KBM-7 (cell line): ENCODE measurements at places on chromosomes 7 and 10.

- DNase-seq, result peak; percentile 61
Measured at GRCh38 chr7:98613601-98614425, 3.3 kb upstream of the NPTX2 start.

- no peak for DNase-seq
Measured at GRCh38 chr7:155685070-155685790, 40.8 kb downstream of the RBM33 start.

- DNase-seq, result no peak
Measured at GRCh38 chr10:118753331-118754228, 1.2 kb downstream of the CACUL1 start.

- no peak for DNase-seq
Measured at GRCh38 chr7:138243430-138243829, 167.2 kb downstream of the AKR1D1 start.

DNA sequence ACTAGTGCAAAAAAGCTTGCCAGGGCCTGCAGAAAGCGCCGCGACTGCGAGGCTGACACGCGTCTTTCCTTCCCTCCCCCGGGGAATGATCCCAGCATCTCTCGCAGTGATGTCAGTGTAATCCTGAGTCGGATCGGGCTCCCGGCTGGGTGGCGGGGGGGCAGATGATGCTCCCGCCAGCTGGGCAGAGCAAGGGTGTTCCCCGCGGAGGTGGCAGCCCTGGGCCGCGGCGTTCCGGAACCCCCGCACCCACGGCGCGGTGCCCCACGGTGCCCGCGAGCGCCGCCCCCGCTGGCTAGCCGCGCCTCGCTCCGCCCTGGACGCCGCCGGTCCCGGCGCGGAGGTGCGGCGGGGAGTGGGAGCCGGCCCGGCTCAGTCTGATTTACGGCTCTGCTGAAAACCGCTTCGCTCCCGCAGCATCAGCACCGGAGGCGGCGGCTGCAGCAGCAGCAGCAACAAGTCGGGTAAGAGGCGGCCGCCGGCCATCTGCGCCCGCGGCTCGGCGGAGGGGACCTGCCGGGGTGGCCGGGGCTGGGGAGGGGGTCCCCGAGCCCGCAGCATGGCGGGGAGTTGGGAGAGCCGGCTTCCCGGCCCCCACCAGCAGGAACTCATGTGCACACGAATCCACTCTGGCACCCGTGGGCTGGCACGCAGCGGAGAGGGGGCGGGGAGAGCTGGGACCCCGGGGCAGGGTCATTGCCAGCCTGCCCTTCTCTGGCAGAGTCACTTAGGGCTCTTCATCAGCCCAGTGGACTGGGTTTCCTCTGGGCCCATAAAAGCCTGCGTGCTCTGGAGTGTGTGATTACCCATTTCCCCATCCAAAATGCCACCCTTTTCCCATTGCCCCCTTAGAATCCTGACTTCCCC lies at the start of gene ZNF365:
Gene ZNF365, plus strand, starts transcription at position 375 of the 867 bp plus-strand sequence. CDS start 1,825 bp downstream, outside the sequence.
- no peak for DNase-seq

GRCh38 chr10:123633106-123633505 lies 33.0 kb upstream of the GPR26 start:
- DNase-seq, result no peak

GRCh38 chr10:133161486-133162109 lies 1.6 kb downstream of the KNDC1 start:
- DNase-seq, result no peak

GRCh38 chr7:41007811-41008210 lies 695.1 kb downstream of the INHBA start:
- no peak for DNase-seq

DNA sequence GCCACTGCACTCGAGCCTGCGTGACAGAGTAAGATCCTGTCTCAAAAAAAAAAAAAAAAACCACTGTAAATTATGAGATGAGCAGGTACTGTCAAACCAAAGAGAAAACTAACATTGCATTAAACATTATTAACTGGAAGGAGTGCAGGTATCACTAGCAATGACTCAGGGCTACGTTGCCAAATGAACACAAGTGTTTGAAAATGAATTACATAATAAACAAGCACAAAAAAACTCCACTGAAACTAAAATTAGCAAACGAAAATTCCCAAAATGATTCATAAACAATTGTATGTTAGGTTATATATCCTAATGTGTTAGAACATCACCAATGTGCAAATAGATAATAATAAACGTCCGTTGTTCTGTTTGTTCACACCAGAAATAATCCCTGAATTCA lies 42.8 kb downstream of the NSUN6 start:
- DNase-seq, result no peak

DNA sequence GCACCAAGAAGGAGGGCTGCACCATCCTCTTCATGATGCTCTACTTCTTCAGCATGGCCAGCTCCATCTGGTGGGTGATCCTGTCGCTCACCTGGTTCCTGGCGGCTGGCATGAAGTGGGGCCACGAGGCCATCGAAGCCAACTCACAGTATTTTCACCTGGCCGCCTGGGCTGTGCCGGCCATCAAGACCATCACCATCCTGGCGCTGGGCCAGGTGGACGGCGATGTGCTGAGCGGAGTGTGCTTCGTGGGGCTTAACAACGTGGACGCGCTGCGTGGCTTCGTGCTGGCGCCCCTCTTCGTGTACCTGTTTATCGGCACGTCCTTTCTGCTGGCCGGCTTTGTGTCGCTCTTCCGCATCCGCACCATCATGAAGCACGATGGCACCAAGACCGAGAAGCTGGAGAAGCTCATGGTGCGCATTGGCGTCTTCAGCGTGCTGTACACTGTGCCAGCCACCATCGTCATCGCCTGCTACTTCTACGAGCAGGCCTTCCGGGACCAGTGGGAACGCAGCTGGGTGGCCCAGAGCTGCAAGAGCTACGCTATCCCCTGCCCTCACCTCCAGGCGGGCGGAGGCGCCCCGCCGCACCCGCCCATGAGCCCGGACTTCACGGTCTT lies 1.9 kb downstream of the FZD1 start:
- DNase-seq, result no peak

DNA sequence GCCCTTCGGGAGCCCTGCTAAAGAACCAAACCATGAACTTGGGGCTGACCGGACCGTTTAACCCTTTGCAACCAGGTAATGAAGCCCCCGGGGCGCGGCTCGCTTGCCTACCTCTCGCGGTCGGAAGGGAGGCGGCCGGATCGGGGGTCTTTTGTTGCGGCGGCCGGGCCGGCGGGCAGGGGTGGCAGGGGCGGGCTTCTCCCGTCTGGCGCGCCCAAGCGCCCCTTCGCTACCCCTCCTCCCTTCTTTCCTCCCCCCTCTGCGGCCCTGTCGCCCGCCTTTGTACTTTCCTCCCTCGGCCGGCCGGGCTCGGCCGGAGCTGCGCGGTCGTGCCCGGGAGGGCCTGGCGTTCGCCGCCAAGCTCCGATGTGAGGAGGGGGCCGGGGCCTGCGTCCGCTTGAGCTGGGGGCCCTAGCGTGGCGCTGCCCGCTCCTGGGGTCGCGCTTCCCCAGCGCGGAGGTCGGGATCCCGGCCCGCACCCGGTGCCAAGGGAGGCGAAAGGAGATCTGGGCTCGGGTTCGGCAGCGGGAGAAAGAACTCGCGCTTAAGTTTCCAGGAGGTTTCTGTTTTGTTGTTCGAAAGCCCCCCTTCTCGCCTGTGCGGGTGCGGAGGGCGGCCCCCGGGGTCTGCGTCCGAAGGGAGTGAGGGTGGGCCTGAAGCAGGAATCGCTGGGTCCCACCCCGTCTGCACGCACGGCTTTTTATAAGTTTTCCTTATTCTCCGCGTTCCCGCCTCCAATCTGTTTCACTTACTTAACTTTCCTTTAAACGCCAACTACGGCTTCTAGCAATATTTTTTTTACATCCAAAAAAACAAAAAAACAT lies 436.8 kb upstream of the GALNT17 start:
- no peak for DNase-seq

GRCh38 chr10:90935581-90936275 lies 14.8 kb upstream of the ANKRD1 start:
- DNase-seq, result no peak

GRCh38 chr7:21160401-21160800 lies 267.5 kb upstream of the SP4 start:
- DNase-seq, result no peak

DNA sequence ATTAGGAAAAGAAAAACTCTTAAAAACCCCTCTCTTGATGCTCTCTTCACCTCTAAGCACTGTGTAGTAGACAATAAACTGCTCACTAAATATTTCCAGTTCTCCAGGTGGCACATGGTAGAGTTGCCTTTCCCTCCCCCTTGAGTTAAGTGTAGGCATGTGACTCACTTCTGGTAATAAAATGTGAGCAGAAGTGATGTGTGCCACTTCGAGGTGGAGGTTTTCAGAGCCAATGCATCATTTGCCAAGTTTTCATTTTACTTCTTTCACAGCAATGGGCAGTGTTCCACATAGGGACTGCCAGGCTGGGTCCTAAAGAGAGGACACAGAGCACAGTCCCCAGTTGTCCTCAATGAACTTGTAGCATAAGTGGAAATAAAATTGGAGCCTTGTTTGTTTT lies 131.6 kb upstream of the NPY start:
- no peak for DNase-seq

- DNase-seq, result peak; percentile 77
Measured at GRCh38 chr7:150964593-150965111, 13.5 kb downstream of the KCNH2 start.

DNA sequence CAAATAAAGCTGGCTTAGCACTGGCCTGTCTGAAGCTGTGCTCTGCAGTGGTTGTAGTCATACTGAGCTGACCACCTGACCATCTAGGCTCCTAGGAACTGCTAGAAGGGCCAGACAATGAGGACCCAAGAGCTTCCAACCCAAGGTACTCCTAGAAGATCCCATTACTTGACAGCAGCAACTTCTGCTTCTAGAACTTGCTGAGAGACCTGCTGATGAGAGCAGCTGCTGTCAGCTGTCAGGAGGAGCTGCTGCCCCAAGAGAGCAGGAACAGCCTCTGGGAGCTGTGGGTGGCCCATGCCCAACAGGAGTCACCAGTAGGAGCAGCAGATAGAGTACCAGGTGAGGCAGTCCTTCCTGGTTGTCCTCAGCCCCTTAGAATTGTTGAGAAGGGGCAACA lies 70.2 kb downstream of the RBM20 start:
- DNase-seq, result no peak

GRCh38 chr10:11898033-11898371 lies 74.8 kb downstream of the PROSER2 start:
- no peak for DNase-seq

DNA sequence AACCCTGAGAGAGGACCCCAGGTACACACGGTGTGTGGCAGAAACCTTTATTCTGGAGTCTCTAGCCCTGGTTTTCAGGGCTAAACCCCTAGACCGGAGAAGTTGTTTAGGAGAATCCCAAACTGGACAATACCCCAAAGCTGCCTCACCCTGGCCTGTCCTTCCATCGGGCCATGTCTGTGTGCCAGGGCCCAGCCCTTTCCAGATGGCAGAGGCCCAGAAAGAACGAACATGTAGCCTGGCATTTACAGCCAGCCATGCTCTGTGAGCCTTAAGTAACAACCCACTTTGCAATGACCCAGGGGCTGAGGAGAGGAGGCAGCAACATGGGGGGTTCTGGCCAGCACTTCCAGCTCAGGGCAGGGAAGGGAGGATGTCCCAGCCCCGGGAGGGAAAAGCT lies 142.1 kb downstream of the NEURL1 start:
- DNase-seq, result no peak

DNA sequence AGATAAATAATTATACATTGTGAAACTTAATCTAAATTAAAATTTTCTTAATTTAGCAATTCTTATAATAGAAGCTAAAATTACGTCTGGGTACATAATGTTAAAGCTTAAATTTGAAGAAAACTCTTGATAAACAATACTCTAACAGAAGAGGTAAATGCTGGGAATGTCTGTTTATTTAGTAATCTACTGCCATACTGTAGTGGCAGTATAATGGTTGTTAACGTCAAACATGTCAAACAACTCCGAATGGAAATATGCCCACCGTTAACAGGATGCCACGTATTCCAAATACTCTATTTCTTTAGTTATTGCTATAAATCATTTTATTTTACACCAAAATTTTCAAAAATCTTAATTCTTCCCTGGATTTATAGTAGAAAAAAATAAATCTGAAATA lies 40.0 kb upstream of the PTPN12 start:
- DNase-seq, result no peak

- DNase-seq, result no peak
Measured at GRCh38 chr10:110802090-110802489, 69.6 kb upstream of the PDCD4 start.

DNA sequence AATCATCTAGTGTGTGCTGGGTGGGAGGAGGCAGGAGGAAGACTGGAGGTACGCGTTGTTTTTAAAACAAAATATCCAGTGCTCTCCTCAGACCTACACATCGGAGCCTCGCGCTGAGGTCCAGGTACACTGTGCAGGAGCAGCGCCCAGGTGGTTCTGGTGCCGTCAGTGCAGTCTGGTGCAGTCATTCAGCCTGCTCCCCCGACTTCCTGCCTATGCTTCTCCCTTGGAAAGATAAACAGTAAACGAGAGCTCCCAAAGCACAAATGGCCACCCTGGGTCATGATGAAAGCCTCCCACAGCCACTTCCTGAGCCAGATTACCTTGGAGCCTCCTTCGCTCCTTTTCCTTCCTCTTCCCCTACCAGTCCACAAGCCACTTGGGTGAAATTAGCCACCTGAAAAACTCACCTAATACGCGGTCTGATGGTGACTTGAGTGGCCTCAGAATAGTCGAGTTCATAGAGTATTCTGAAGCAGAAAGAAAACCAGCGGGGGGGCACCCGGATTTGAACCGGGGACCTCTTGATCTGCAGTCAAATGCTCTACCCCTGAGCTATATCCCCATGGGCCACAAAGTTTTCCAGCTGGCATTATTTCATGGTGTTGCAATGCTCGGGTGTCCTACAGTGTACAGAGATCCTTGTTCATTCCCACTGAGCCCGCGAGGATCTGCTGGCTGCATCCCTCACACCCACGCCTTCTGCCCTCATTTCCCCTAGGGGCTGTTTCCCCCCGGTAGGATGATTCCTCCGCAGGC lies 82.5 kb downstream of the ZNF467 start:
- DNase-seq, result peak; percentile 91

DNA sequence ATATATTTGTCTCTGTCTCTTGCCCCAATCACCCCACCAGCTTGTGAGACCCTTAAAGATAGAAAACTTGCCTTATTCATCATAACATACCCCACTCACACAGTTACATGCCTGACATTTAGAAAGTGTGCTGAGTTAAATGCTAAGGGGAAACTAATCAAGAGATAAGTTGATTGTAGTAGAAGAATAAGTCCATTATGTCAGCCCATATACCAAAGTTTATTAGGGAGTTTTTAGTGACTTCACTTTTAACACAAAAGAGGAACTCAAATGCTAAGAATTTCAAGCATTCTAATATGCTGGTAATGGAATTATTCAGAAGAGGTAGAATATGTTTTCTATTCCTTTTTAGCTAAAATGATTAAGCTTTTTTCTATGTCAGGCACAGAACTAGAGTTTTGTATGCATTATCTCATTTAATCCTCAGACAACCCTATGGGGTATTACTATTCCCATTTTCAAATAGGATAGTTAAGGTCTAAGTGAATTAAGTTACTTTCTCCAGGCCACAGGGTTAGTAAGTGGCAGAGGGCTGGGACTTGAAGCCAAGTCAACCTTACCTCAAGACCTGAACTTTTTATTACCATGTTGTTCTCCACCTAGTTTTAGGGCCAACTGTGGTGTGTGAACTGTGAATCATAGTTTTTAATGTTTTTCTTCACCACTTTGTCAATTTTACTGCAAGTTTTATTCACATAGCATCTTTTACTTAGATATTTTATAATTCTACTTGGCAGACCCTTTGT lies 19.6 kb downstream of the ASAH2 start:
- DNase-seq, result no peak
